ENCODE measurements at places on chromosomes 4 and X.

- DNase-seq: no peak
These were observed 922.1 kb upstream of the SLIT2 start for GRCh38 chr4:19329631-19330030.

- DNase-seq: no peak
These were observed 49.2 kb downstream of the VSIG4 start for GRCh38 chrX:65990702-65991101.

DNA sequence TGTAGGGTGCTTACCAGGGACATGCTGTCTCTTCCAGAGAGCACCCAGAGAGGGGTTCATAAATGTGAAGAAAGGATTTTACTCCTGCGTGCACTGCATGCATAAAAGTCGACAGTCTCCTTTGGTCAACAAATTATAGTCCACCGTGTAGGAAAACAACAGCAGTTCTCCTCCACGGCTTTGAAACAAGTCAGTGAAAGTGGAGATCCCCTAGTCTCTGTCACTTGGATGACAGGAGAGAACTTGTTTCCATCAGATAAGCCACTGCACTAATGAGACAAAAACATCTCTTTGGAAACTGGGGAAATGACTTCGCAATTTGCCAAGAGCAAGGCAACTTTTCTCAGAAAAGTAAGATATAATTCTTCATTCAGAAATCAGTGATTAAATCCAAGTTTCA is 9.7 kb downstream of the UNC5C start:
- DNase-seq: no peak

DNA sequence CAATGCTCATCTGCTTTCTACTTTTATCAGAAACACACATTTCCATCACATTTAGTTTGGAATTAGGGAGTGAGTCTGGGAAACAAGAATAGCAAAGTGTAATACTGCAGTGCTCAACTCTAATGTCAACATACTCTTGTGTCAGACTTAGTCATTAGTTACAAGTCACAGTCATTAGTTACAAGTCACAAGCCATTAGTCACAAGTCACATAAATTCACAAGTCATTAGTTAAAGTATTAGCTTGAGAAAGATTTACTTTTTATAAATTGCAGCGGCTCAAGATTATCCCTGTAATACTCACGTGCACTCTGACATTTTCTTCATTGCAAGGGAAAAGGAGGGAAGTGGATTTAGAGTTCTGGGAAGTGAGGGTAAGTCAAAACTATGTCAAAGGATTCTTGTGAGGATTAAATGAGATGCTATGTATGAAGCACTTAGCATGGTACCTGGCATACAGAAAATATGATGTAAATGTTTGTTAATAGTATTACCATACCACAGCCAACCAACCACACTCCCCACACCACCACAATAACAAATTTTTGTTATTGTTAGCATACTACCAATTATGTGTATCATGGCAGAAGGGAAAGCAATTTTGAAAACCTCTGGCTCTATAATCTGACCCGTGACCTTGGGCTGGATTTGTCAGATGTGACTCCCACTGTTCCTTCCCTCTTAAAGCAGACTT is 116.6 kb downstream of the ARHGAP24 start:
- DNase-seq: no peak

DNA sequence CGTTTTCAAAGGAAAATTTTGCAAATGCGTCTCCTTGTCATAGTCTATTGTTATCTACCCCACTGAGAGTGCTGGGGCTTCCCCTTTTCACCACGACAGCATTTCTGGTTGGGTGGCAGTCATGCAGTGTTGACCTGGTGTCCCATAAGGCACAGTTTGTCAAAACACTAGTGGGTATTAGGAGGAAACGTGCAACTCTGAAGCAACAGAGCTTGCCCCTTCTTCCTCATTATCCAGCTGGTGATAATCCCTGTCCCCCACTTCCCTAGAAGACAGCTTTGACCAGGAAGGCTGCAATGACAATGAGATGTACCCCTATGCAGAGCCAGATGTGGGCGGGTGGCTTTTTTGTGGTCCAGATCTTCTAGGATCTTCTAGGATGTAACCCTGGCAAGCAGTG is 1.8 kb downstream of the TBC1D1 start:
- DNase-seq: no peak

DNA sequence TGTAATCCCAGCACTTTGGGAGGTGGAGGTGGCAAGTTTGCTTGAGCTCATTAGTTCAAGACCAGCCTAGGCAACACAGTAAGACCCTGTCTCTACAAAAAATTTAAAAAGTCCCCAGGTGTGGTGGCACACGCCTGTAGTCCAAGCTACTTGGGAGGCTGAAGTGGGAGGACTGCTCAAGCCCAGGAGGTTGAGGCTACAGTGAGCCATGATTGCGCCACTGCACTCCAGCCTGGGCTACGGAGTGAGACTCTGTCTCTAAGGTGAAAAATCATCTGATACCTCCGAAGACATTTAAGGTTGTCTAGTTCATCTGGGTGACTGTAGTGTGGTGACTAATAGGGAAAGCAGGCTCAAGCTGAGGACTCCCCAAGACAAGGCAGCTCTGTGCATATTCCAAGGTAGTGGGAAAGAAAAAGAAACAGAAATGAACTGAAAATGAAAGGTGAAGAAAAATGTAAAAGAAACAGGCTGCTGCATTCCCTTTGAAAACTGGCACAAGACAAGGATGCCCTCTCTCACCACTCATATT is 23.3 kb downstream of the FRYL start:
- DNase-seq: no peak

GRCh38 chr4:15784959-15785634 is 7.0 kb downstream of the CD38 start:
- DNase-seq: no peak

- DNase-seq: no peak
These were observed 169.2 kb upstream of the PITX2 start for GRCh38 chr4:110792036-110792435.

DNA sequence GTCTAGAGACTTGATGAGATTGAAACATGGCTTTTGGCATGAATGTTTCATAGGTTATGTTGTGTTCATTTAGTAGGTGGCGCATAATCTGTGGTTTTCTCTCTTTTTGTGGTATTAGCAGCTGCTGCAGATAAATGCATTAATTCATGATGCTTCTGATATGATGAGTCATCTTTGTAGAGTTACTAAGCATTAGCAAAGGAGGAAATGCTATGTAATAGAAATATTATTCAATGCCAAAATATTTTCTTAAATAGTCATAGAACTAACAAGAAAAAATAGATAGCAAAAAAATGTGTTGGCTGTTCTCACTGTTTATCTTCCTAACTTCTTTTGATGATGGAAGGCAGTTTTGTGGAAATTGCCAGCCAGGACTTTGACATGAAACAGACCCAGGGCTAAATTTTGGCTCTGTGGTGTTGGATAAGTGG is 3.6 kb downstream of the ZXDB start:
- DNase-seq: no peak

GRCh38 chrX:97446298-97446882 is 562.7 kb downstream of the RPA4 start:
- DNase-seq: no peak

DNA sequence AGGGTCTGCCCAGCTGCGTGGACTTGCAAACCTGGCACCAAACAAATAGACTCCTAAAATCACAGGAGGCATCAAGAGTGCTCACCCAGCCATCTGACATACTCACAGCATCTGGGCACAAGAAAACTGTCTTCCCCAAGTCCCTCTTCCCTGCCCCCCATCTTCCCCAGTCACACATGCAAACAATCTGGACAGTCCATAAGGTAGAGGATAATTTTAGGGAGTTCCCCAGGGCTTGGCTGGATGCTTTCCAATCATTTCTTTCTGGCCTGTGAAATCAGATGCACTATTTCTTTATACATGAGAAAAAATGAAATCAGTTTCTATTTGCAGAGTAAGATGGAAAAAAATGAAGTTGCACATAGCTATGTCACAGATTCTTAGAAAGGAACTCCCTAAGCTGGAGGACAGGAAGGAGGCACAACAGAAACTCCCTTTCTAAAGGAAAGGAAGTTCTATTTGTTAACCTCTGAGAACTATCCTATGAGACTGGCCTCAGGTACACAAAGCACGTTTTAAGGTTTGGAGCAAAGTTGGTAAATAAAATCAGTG is 342.3 kb downstream of the HNRNPD start:
- DNase-seq: no peak

- no peak for DNase-seq
These were observed 187.8 kb downstream of the TEX11 start for GRCh38 chrX:70720721-70721120.

GRCh38 chrX:18973527-18974192 is 10.3 kb downstream of the PHKA2 start:
- DNase-seq: no peak

All from HuH-7.5 (cell line).